Left lung (tissue), 14 donors: ENCODE measurements at places on chromosomes 6 and 20.

- peak; percentile 15 for DNase-seq
These were observed 141.5 kb downstream of the ANKRD60 start for GRCh38 chr20:58086763-58087561.

- DNase-seq, result no peak
These were observed 5.3 kb downstream of the CCNC start for GRCh38 chr6:99563056-99563723.

- peak; percentile 54 for DNase-seq
These were observed 171.4 kb downstream of the GMPR start for GRCh38 chr6:16409531-16410441.

GRCh38 chr6:37077905-37078296 is 72.4 kb downstream of the FGD2 start:
- DNase-seq, result peak; percentile 83

DNA sequence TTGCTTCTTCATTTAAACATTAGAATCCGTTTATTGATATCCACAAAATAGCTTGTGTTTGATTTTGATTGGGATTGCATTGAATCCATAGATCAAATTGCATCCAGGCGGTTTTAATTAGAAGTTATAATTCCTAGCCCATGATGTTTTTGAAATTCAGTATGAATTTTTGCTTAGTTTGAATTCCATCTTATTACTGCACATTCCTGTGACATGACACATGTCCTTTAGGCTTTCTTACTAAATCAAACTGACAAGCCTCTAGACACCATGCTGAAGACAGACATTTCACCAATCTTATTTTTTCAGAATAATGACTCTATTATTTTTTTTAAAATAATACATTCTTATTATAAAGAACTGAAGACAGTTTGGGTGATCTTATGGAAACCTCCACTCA is 21.4 kb upstream of the PI16 start:
- DNase-seq, result no peak

DNA sequence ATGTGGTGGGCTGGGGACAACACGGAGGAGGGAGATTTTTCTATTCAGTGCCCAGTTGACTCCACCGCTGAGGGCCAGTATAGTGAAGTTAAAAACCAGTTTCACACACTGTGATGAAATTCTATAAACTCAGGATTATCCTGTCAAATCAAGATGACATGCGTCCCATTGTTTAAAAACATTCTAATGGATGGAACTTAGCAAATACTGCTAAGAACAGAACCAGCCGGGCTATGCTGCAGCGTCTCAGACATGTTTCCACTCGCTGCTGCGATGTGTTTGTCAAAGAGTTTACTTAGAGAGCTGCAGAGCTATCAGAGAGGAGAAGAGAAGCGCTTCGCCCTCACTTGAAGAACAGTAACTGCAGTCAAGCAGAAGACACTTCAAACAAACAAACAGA is 212.6 kb upstream of the FOXQ1 start:
- no peak for DNase-seq

GRCh38 chr20:16472045-16472872 is 101.0 kb downstream of the KIF16B start:
- DNase-seq, result no peak

- DNase-seq, result no peak
These were observed 201.0 kb upstream of the STXBP5 start for GRCh38 chr6:147003186-147003585.

DNA sequence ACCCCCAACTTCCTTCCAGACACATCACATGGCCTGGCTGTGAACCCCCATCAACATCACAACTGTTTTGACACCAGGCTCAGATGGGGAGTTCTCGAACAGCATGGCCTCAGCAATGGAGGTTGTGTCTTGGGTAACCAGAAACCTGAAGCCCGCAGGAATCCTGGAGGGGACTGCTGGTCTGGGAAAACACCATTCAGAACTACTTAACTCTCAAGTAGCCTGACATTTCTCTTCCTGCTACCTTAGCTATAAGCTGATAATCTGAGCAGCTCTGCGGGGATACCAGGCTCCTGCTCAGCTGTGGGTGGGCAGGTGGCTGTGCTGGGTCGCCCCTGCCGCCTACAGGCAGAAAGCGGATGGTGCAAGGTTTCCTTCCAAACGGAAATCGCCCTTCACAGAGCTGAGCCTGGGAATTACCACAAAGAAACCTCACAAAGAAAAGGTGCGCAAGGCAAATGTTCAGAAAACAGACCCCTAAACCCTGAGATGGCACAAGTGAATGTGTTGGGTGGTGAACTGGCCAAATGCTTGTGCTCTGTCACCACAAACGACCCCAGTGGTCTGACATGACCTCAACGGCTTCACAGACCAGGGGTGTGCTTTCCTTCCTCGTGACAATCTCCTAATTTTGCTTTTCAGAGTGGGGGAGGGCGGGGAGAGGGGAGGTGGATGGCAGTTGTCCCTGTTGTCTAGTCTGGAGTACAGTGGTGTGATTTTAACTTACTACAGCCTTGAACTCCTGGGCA is 29.5 kb downstream of the SNX5 start:
- DNase-seq, result no peak

DNA sequence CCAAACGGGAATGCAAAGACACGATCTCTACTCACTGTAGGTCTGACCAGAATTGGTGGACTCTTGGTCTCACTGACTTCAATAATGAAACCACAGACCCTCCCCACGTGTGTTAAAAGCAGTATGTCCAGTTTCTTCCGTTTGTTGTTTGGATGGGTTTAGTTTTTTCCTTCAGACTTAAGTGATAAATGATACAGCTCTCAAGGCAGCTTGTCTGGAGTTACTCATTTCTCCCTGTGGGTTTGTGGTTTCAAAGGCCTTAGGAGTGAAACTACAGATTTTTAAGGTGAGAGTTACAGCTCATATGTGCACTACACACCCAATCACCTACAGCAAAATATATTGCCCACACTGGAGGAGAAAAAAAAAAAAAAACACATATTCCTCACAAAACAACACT is 86.7 kb upstream of the STMND1 start:
- no peak for DNase-seq

DNA sequence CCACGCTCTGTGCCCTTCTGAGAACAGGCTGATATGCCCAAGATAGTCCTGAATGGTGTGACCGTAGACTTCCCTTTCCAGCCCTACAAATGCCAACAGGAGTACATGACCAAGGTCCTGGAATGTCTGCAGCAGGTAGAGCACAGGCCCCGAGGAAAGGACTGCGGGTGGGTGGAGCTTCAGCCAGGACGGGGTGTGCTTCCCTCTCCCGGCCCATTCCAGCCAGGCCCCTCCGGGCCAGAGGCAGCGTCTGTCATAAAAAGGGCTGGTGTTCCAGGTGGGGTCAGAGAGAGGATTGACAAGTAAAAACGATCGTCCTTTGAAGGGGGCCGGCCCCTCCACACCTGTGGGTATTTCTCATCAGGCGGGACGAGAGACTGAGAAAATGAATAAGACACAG is 1.3 kb downstream of the RTEL1 start:
- DNase-seq, result no peak

DNA sequence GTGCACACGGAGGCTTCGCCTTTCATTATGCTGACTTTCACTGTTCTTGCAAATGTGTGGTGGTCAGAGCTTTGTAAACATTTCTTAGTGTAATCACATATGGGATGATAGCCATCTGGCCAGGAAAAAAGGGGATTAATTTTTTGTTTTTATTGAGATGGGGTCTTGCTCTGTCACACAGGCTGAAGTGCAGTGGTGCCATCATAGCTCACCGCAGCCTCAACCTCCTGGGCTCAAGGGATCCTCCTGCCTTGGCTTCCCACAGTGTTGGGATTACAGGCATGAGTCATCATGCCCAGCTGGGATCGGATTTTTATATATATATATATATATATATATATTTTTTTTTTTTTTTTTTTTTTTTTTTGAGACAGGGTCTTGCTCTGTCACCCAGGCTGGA is 11.0 kb upstream of the TIAM2 start:
- no peak for DNase-seq

- peak; percentile 86 for DNase-seq
These were observed 6.7 kb downstream of the PRDM13 start for GRCh38 chr6:99613409-99613704.

DNA sequence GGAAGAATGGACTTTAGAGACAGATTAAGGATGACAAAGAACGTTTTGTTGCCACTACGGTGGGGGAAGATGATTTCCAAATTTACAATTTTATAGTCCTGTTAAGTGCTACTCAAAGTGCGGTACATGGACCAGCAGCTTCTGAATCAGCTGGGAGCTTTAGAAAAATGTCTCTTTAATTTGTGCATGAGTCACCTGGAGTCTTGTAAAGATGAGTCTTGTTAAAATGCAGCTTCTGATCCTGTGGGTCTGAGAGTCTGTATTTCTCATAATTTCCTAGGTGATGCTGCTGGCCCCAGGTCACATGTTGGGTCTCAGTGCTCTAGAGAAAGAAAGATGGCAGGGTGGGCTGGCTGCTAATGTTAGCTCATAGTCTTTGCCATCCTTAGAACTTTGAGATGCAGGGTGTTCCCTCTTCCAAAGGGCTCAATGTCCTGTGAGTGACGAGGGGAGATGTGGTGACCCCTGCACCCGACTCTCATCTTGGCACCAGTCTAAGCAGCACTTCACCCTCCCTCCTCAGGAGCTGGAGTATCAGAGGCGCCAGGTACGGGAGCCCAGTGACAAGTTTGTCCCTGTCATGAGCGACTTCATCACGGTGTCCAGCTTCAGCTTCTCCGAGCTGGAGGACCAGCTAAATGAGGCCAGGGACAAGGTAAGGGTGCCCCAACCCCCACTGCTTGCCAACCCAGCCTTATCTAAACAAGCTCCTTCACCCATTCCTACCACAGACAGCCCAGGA is 34.5 kb downstream of the MOCS1 start:
- DNase-seq, result no peak

- DNase-seq, result no peak
These were observed 234.2 kb downstream of the NRN1 start for GRCh38 chr6:5772408-5773120.

DNA sequence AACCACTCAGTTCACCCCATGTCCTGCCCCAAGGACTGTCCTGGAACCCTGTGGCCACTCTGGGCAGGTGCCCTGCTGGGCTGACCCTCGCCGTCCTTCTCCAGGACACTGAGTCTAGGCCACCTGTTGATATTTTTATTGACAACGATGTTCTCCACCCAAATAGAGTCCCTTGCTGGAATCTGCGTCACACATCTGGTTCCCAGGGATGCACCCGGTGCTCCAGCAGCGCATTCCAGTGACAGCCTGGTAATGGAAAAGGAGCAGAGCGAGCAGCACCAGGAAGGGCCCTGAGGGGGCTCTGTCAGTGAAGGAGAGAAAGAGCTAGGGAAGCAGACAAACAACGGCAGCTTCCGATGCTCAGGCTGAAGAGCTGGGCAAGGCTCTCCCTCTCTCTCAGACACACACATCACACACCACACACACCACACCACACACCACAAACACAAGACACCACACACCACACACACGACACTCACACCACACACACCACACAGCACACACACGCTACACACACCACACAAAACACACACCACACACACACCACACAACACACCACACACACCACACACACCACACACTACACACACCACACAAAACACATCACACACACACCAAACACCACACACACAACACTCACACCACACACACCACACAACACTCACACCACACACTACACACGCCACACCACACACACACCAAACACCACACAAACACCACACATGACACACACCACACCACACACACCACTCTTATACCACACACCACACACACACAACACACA is 117.9 kb upstream of the THBS2 start:
- peak; percentile 18 for DNase-seq
